ENCODE measurements at places on chromosomes 11 and 22.

- DNase-seq = no peak
These were observed 33.9 kb upstream of the RASSF10 start for GRCh38 chr11:12975195-12975594.

GRCh38 chr11:77140231-77140851 is 12.3 kb downstream of the MYO7A start:
- no peak for DNase-seq

DNA sequence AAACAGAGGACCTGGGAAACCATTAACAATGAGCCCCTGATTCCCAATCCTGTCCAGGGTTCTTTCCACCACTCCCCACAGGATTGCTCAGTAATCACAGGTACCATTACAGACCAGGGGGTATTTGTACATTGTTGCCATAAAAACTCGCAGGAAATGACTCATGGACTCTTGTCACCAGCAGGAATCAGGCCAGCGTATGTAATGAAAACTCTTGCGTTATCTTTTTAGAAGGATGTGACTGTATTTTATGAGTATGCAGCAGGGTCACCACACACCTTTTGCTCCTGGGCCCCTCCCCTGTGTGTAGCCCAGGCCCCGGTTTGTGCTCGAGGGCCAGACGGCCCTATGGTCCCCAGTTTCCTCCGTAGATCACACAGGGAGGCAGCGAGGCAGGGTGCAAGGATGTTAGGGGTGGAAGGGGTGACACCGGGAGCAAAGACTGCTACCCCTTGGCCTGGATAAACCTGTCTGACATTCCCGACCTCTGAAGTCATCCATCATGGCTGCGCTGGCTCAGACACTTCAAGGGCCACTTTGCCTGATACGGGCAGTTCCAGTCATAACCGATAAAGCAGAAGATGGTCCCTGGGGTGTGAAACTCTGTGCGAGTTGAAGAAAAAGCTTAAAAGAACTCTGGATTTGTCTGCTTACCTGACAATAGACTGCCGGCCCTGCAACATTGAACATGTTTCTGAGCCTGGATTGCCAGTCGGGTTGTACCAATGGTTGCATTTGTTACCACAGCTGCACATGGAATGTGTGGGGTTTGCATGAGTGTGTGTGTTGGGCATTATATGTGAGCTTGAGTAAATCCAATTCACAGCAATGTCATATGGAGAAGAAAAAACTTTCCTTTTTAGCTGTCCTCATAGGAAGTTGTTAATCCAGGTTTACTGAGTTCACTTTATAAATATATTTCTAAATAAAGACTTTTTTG is 56.9 kb downstream of the MICAL2 start:
- DNase-seq = peak; percentile 71

DNA sequence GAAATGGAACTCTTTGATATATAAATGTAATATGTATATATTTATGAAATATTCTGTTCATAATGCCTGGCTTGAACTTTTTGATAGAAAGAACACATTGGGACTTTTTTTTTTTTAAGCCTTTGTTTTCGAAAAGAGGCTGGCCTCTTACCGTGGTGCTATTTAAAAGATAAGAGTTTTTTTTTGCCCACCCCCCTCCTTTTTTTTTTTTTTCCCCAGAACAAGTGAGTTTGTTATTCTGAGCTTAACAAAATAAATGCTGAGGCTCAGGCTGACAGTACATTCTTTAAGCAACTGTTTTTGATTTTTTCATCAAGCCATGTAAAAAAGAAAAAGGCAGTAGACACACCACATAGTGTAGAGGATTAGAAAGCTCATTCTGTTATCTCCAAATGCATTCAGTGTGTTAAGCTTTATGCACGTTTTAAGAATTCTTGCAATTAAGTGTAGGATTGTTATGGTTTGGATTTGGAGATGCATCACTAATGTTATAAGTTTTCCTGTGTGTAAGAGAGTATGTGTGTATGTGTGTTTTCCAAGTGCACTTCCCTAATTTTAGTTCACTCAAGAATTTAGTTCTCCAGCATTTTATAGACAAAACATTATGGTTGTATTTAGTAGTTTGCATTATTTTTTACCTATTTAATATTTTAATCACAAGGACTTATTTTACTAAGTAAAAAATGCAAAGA is 12.0 kb downstream of the PDHX start:
- no peak for DNase-seq

DNA sequence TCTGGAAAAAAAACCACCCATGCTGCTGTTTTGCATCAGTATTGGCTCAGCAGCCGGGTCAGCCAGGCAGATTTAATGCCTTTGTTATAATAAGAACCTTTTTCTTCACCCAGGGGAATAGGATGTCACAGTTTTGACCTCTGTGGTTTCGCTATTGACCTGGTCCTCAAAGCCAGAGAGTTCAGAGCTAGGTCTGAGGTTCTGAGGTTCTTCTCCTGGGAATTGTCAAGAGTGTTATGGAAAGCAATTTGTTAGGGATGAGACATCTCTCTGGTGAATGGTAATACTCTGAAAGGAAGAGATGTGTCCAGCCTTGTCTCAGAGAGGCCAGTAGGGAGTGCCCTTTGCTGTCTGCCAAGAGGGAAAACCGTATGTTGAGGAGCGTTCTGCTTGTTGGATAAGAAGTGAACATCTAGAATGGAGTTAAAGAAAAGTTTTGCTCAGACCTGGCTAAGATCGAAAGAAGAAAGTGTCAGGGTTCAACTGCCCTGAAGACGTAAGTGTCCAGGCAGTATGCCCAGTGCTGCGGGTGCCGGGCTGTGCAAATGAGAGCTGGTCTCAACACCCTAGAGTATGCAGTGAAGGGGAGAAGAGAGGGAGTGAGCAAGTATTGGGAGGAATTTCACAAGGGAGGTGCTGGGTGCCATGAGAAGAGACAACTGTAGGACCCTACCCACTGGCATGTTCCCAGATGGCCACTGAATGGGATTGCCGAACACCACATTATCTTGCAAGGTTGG is 150.9 kb upstream of the TTC12 start:
- DNase-seq = no peak

GRCh38 chr22:32200752-32201151 is 4.1 kb downstream of the RFPL2 start:
- DNase-seq = no peak

DNA sequence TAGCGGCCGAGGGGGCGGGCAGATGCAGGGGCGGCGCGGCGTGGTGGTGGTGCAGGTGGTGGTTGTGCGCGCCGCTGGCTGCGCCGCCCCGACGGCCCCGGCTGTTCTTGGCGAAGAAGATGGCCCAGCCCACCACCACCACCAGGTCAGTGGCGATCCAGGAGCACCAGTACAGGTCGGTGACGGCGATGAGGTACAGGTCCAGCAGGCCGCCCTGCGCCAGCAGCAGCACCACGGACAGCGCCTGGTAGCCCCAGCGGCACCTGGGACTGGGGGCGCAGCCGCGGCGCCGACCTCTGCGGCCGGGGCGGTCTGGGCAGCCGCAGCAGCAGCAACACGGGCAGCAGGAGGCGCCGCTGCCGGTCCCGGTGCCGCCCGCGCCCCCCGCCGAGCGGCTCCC is 879 bp downstream of the TMEM121B start:
- DNase-seq = no peak

- DNase-seq = no peak
These were observed 141.4 kb downstream of the FBXO7 start for GRCh38 chr22:32615874-32616564.

DNA sequence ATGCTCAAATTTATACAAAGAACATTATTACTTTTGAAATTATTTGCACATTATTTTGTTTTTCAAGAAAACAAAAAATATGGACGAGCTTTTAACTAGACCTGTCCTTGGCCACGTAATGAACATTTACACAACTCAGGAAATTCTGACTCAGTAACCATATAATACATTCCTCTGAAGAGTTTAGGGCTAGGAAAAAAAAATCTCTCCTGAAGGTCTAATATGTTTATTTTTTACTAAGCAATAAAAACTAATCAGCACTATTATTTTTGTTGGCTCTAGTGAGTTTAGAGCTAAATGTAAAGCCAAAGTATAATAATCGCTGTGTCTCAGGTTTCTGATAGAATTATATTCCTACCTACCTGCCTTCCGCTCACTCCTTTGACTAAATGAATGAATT is 187.5 kb downstream of the SWAP70 start:
- no peak for DNase-seq

- DNase-seq = no peak
These were observed 16.6 kb upstream of the STK33 start for GRCh38 chr11:8610532-8611116.

- no peak for DNase-seq
These were observed 45.6 kb upstream of the TENM4 start for GRCh38 chr11:79486242-79486984.

DNA sequence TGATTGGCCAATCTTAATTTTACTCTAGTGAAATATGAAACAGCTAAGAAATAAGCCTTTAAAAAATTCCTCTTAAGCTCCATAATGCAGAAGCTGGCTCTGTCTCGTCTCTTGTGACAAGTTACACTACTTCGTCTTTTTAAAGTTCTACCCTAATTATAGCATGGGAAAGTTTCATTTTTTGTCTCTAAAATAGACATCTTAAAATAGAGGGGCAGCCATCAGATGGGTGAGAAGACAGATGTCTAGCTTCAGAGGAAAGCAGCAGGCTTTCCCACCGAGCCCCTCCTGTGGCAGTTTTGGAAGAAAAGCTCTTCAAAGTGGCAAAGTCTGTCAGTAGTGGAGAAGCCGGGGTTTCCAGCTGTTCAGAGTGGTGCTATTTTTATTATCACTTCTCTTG is 39.5 kb downstream of the XRRA1 start:
- no peak for DNase-seq

GRCh38 chr11:135006800-135007199 is 594.8 kb upstream of the B3GAT1 start:
- DNase-seq = no peak

DNA sequence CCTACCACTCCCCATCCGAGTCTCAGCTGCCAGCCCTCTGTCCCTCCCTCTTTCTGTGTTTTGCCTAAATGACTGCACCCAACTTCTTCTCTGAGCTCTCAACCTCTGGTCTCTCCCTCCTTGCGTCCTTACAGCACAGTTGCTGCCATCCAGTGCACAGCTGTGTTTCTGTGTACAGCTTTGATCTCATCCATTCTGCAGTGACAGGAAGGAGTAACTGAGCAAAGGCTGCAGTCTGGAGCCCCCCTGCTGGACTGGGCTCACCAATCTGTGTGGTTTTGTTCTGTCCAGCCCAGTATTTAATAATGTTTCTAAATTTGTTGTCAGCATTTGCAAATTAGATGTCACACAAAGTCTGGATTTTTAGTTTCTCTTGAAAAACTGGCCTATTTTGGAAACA is 43.8 kb downstream of the PRR5L start:
- no peak for DNase-seq

- no peak for DNase-seq
These were observed 7.7 kb downstream of the TBC1D22A start for GRCh38 chr22:46770151-46770641.

DNA sequence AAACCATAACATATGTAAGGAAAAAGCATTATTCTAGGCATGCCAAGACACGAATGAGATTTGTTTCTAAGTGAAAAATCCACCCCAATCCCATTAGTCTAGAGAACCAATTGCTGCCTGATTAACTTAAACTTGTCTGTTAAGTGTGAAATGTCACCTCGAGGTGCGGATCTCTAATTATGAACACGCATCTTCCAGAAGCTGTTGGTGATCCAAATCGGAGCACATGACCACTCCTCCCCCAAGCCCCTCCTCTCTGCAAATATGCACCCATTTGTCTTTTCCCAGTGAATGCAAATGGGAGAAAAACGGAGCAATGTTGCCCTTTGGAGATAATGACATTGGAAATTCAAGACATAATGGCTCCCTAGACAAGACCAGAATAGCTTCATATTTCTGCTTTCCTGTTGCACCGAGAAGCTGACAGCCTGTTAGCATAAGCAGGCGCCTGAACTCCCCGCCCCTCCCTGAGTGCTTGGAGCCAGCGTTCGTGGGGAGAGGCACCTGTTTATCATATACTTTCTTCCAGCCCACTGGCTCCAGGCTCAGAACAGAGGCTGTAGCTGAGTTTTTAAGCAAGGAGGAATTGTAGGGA is 6.0 kb upstream of the FXYD6 start:
- DNase-seq = no peak

DNA sequence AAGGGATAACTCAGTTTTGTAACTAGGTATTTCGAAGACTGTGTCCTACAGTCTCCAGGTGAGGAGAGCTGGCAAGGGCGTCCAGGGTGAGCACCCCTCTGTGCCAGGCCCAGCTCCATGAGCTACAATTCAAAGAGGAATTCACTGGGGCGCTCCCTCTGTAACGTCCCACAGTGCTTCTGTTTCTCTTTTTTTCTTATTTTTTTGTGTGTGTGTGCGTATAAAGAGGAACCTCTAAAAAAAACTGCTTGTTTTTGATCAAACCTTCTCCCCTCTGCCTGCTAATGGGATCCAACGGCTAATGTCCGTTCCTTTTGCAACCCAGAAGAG is 17.1 kb downstream of the ASCC2 start:
- no peak for DNase-seq

DNA sequence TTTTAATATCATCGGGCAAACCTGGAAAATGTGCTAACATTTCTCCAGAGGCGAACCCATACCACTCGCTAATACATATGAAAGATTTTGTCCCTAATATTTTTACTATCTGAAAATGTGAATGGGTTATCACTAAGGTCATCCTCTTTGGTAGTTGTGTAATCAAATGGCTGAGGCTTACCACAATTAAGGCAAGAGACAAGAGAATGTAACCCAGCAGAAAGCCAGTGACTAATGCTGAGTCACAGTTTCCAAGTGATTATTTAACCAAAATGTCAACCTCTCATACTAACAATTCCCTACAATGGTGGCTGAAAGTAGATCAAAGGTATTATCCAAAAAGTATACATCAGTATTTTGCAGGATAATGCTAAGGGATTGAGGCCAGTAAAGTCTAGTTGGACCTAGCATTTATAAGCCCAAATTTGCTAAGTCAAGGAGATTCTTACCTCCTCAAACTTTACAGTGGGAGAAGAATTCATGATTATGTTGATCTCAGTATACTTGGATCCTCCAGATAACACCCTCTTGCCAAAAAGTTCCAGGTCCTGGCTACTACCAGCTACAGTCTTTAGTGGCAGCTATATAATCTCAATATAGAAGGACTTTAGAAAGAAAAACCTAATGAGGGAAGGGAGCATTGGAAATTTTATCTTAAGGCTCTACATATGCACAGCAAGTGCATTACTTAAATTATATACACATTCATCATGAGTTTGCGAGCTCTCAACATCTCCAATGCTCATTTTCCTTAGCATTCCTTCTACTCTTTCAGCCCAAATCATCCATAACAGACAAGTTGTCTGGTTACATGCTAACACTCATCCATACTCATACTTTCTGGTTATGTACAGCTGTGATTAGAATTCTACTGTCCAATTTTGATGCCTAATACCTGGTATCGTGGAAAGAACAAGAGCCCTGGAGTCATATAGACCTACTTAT is 25.4 kb downstream of the SIK3 start:
- peak; percentile 78 for DNase-seq

Data from BJ (cell line).